ENCODE measurements at places on chromosomes 3 and 15. TPM values are rescaled to one million over a fixed set of nuclear protein-coding genes. Genes with fewer than 3 reads are reported as not detected.
A peak's percentile ranks its signal among the peaks of the same experiment; 100 is the strongest.

DNA sequence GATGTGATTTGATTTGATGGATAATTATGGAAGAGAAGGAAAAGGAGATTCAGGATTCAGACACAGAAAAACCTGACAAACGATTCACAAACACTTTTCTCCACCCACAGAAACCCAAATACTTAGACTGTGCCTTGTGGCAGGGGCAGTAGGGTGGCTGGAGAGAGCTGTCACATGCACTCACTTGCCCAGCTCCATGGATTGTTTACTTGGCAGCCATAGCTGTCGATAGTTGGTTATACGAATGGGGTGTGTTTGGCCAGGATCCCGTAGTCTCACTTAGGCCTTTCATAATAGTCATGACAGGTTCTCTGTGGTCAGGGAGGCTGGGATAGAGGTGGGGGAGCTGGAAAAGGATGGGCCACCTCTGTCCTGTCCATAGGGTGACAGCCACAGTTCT lies 76.9 kb downstream of the CACNA1D start:
- no peak for DNase-seq

GRCh38 chr3:95240395-95240794 lies 1177.5 kb downstream of the NSUN3 start:
- no peak for DNase-seq

The TF gene
- polyA plus RNA-seq: 1.9 TPM

GRCh38 chr15:90191794-90192509 lies 9.2 kb upstream of the SEMA4B start:
- peak; percentile 92 for DNase-seq

- peak; percentile 67 for DNase-seq
These were observed 173.9 kb downstream of the SLC9A9 start for GRCh38 chr3:143674100-143674968.

The PLIN1 gene
- polyA plus RNA-seq: 7.4 TPM

DNA sequence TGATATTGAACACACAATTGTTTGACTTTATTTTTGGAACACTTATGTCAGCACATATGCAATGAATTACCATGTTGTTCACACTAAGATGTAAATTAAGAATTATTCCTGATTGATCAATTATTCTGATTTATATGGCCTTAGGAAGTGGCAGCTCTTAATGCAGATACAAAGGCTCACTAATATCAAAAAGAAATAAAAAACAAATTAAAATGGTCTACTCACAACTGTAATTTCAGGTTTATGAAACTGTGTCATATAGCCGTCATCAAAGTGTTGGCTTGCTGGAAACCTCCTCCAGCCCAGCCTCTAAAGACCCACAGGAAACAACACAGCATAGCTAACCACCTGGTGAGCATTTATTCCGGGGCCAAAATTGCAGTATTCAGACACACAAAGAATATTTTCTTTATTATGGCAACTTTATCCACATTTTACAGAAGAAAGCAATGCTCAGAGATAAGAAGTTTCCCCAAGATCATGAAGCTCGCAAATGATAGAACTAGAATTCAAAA lies 33.4 kb downstream of the PDZRN3 start:
- no peak for DNase-seq

The IL5RA gene
- polyA plus RNA-seq: under 0.01 TPM

Measured in adrenal gland (tissue), 19 donors.